ENCODE measurements at places on chromosomes 1 and 21. TPM values are rescaled to one million over a fixed set of nuclear protein-coding genes. Genes with fewer than 3 reads are reported as not detected.

The F13B gene
- total RNA-seq, result not detected

The DIO1 gene
- not detected for total RNA-seq

The HOOK1 gene
- total RNA-seq, result 293 TPM

- H3K27me3 ChIP-seq, result no peaks in the 10 kb centered on the region
- H3K4me3 ChIP-seq, result no peak overlapping the region
- no peaks in the 10 kb centered on the region for H3K36me3 ChIP-seq
- H3K27ac ChIP-seq, result no peak overlapping the region
- DNase-seq, result no peak
Measured at GRCh38 chr1:89545264-89546038, 20.8 kb downstream of the LRRC8B start.

GRCh38 chr1:51997974-51998382 lies 7.5 kb upstream of the RAB3B start:
- no peaks in the 10 kb centered on the region for H3K27me3 ChIP-seq
- H3K4me1 ChIP-seq, result peaks cover 11% of the 10 kb centered on the region
- no peak overlapping the region for H3K4me3 ChIP-seq
- H3K27ac ChIP-seq, result no peak overlapping the region
